ENCODE measurements at places on chromosomes 6 and 20. TPM values are rescaled to one million over a fixed set of nuclear protein-coding genes. Genes with fewer than 3 reads are reported as not detected.

- no peak for DNase-seq
Observed at GRCh38 chr20:36353740-36354139, 47.6 kb downstream of the DLGAP4 start.

DNA sequence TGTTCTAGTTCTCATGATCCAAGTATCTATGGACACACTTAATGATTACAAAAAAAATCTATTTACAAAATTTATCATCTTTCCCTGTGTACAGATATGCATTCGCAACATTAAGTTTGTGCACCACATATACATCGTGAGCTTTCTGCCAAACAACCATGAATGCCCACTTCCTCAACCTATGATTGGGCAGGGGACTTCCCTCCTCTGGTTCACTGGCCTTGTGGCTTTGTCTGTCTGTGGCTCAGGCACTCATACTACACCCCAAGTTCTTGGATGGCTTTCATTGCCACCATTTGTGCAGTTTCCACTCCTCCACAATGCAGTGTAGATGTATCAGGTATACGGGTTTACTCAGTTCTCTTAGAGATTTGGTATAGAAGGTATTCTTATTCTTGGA is 74.9 kb downstream of the HS3ST5 start:
- no peak for DNase-seq

DNA sequence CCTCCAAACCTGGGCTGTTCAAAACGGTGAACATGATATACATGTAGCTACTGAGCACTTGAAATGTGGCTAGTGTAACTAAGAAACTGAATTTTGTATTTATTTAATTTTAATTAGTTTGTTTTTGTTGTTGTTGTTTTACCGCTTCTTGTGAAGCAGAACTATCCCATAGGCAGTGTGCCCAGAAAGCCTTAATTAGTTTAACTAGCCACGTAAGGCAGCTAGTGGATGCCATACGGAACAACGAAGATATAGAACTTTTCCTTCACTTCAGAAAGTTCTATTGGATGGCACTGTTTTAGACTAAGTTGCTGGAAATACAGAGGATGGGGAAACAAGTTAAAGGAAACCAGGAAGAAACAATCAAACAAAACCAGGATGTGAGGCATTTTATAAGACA is 70.6 kb downstream of the NUDT3 start:
- no peak for DNase-seq

DNA sequence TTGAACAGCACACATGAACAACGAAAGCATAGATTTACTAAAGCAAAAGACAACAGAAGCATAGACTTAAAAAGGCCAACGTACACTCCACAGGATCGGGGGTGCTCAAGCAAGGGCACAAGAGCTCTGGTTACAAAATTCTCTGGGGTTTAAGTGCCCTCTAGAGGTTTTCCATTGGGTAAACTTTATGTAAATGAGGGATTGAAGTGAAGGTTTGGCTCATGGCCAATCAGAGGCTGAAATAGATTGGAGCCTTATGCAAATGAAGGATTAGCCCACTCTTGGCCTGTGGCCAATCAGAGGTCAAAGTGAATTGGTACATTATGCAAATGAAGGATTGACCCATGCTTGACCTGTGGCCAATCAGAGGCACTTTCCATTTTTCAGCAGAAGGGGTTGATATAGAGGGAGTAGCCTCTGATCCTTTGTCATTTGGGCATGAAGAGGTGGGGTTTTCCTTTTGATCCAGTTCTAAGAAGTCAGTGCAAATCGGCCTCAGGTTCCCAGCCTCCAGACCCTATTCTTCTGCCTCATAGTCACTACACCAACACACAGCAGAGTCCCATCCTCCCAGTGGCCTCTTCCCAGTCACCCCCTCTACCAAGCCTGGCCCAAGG is 244.9 kb downstream of the THBS2 start:
- no peak for DNase-seq

- no peak for DNase-seq
Observed at GRCh38 chr6:68719761-68720160, 84.7 kb downstream of the ADGRB3 start.

GRCh38 chr6:165846123-165846966 is 183.3 kb upstream of the PDE10A start:
- no peak for DNase-seq

DNA sequence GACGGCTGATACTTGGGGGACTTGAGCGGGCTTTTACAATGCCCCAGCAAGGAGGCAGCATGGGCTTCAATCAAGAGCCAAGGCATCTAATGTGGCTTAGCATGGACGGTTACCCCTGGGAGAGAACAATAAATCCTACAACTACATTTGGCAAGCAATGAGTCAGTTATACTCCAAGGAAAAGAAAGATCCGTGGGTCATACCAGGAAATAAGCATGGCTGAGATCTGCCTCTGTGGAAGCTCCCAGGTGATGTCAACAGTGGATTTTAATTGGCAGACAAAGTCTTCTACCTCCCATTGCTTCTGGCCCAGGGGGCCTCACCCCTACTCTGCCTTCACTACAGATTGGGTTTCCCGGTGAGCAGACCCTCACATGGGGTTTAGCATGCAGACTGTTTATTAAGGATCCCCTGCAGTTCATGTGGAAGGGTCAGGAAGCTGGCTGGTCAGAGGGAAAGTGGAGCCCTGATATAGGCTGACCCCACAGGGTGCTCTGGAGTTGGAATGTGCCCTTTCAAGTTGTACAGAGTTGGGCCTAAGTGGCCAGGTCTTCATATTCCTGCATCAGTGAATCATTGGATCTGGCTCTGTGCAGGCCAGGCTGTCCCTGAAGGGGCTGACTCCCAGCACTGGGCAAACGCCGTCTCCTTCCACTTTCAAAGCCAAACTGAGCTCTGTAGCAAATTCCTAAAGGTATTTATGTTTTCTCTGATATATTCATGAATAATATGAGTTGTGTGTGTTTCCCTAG is 91.3 kb upstream of the GGTLC1 start:
- no peak for DNase-seq

- no peak for DNase-seq
Observed at GRCh38 chr20:48847498-48848205, 19.9 kb upstream of the PREX1 start.

DNA sequence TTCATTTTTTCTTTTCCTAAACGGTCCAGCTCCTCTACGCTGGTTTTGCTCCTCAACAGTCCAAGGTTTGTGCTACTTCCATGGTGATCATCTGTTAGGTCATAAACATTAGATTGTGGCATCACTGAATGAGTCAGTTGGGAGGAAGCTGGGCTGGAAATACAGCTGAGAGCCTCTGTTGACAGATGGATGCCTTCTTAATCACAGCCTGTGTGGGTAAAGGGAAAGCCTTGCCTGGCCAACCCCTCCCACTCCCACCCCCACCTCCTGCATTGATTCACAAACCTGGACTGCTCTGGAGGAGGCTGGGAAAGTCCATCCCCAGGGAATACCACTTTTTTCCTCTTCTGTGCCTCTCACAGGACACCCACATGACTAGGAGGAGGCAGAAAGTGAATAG is 180.6 kb upstream of the CCN2 start:
- DNase-seq: no peak

GRCh38 chr20:14051454-14051853 is 56.1 kb downstream of the MACROD2 start:
- DNase-seq: no peak

GRCh38 chr20:16385891-16386290 is 187.4 kb downstream of the KIF16B start:
- no peak for DNase-seq

DNA sequence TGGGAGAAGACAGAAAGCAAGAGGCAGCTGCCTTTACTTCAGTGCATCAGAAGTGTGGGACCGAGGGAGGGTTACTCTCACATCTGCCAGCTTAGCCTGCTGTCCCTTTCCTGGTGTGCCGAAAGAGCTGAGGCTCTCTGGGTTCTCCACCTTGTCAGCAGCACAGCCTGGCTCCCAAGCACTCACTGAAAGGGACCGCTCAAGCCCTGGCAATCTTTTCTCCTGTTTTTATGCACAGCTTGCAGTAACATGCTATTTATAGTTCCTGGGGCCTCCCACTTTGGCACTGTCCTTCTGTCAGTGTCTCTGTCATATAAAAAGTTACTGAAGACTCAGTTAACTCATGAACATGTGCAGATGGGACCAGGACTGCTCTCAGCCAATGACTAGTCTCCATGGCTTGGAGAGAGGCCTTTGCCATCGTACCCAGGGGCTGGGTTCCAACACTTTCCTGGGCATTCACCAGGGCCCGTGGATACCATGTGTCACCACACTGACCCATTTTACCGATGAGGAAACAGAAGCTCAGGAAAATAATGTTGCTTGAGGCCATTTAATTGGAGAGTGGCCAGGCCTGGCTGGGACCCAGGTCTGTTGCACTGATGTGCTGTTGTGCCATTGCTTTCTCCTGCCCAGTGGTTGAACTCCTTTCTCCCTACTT is 46.2 kb downstream of the PANK2 start:
- no peak for DNase-seq

GRCh38 chr6:127118298-127119101 is at the start of gene RSPO3:
Gene RSPO3, plus strand, starts transcription at chr6:127118671. Its CDS starts 522 bp downstream, at chr6:127119193.
- no peak for DNase-seq

GRCh38 chr6:161369339-161369738 is 95.5 kb upstream of the AGPAT4 start:
- DNase-seq: no peak

DNA sequence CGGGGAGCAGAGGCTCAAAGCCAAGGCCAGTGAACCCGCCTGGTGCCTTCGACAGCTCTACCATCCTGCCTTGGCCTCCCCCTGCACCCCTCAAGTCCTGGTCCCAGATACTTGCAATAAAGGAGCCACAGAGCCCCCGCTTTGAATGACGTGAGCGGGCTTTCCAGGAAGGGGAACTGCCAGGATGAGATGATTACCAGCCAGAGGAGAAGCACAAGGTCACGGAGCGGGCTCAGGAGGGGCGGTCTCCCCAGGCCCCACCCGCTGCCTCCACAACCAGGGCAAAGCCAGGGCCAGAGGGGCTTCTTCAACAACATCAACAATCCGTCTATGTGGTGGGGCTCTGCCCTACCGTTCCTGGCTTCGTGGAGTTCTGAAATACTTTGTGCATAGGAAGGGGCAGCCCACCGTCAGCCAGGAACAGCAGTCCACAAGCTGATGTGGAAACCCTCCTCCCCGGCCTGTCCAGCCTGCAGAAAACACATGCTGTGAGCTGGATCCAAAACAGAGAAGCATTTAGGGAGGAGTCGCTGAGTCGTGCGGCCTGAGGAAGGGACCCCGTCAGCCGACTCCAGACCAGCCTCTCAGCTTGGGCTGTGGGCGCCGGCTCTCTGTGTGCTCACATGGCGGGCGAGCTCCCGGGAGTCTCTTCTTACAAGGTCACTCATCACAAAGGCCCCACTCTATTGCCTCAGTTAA is 392.5 kb downstream of the CDH4 start:
- DNase-seq: no peak

GRCh38 chr6:104954190-104954797 is 2.6 kb upstream of the LIN28B start:
- no peak for DNase-seq

GRCh38 chr6:62974452-62974851 is 236.8 kb upstream of the FKBP1C start:
- no peak for DNase-seq

DNA sequence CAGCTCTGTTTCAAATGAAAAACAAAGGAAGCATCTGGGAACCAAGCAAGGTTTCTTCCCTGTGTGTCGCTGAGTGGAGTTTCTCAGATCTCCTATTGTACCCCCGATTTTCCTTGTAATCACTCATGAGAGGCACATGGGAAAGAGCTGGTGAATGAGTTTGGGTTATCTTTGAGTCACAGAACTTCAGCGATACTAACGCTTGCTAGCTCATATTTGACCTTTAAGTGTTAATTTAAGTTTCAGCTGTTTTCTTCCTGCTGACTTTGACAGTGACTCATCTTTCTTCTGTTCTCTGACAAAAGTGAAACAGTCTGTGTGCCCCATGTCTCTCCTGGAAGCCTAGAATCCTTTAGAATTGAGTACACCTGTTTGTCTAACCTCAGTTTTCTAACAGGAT is 261.1 kb upstream of the RGS17 start:
- no peak for DNase-seq

DNA sequence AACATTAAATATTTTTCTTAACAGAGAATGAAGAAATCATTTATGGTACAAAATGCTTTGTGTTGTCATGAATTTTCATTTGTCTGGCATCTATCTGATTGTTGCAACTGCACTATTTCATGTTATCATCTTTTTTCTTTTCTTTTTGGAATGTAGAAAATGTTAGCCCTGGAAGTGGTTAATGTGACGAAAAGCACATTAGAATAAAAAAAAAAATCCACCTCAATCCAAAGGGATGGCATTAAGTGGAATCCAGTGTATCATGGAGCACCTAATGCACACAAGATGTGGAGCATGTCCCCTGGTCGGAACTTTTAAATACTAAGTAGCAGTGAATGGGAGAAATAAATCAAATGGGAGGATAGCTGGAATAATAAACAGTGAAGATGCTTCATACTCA is 172.9 kb upstream of the MCHR2 start:
- no peak for DNase-seq

DNA sequence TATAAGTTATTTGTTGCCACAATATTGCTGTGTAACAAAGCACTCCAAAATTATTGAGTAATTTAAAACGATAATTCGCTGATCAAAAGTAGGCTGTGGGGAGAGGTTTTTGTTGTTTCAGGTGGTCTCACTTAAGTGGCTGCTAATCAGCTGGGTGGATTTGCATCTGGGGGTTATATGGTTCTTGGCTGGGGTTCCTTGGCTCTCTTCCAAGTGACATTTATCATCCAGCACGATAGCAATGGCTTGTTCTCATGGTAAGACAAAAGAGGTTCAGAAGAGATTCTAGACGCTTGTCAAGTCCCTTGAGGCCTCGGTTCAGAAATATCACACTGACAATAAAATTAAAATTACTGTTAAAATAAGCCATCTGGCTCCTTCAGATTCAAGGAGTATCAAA is 1648.8 kb downstream of the GRIK2 start:
- DNase-seq: no peak

DNA sequence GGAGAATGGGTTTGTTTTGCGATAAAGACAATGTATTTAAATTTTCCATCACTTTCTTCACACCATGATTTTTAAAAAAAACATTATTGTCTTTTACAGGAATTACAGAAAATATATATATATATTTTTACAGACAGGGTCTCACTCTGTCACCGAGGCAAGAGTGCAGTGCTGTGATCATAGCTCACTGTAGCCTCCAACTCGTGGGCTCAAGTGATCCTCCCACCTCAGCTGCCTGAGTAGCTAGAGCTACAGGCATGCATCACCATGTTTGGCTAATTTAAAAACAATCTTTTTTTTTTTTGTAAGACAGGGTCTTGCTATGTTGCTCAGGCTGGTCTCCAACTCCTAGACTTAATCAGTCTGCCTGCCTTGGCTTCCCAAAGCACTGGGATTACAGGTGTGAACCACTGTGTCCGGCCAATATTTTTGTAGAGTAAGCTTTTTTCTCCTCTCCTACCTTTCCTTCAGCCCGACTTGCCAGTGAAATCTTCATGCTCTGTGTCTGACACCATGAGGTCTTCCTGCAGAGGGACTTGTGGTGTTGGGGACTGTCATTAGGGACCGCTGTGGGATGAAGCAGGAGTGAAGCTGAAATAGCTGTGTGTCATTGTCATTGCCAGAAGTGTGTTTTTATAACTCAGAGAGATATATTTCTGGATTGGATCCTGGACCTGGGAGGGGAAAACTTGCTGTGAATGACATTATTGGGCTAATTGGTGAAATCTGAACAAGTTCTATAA is 13.2 kb downstream of the DSP start:
- no peak for DNase-seq

Gene BAG2
- 6.9 TPM for total RNA-seq

Gene TRIM10
- not detected for total RNA-seq

Gene LZTS3
- 0.56 TPM for total RNA-seq

Gene ADGRF1
- total RNA-seq: not detected

Gene C6orf15
- total RNA-seq: not detected

Gene C6orf132
- total RNA-seq: 0.17 TPM

Gene ANKRD66
- total RNA-seq: not detected

Gene TDRD6
- not detected for total RNA-seq

Gene FLOT1
- total RNA-seq: 319 TPM

Data from natural killer cell treated with Interleukin-12 subunit alpha and Interleukin-12 subunit beta and Interleukin-15 and Interleukin-18, amount 100 ng/mL, for 72 hours (primary cell).